ENCODE measurements at places on chromosomes 5 and 9. TPM values are rescaled to one million over a fixed set of nuclear protein-coding genes. Genes with fewer than 3 reads are reported as not detected.

Gene LECT2
- not detected for polyA plus RNA-seq

Gene ZMAT2
- polyA plus RNA-seq = 45.9 TPM

Gene PCDHGC4
- polyA plus RNA-seq = 0.22 TPM

Gene TMEM252
- not detected for polyA plus RNA-seq

Gene PTPDC1
- polyA plus RNA-seq = 7.3 TPM
